ENCODE measurements at places on chromosomes 6 and 20.

GRCh38 chr6:32081168-32081990, 27.8 kb downstream of the TNXB start:
- no peak for DNase-seq

DNA sequence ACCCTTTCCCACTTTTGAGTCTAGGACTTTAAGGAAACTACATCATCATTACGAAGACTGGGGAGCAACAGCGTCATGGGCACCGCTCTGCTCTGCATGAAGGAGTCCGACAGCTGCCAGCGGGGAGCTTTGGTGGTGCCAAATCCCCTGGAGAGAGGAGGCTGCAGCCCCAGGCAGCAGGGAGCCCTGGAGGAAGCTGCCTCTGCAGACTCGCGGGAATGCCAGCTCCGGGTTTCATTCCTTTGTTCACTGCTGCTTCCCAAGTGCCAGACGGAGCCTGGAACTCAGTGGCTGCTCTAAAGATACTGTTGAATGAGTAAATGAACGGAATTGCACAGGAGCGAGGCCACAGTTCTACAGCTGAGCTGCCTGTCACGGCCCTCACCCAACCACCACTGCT, 196.5 kb upstream of the THBS2 start:
- peak; percentile 13 for DNase-seq

- DNase-seq: no peak
Measured at GRCh38 chr6:144265061-144265357, 20.1 kb upstream of the UTRN start.

GRCh38 chr20:6783752-6784151, 16.3 kb downstream of the BMP2 start:
- DNase-seq: peak; percentile 38

DNA sequence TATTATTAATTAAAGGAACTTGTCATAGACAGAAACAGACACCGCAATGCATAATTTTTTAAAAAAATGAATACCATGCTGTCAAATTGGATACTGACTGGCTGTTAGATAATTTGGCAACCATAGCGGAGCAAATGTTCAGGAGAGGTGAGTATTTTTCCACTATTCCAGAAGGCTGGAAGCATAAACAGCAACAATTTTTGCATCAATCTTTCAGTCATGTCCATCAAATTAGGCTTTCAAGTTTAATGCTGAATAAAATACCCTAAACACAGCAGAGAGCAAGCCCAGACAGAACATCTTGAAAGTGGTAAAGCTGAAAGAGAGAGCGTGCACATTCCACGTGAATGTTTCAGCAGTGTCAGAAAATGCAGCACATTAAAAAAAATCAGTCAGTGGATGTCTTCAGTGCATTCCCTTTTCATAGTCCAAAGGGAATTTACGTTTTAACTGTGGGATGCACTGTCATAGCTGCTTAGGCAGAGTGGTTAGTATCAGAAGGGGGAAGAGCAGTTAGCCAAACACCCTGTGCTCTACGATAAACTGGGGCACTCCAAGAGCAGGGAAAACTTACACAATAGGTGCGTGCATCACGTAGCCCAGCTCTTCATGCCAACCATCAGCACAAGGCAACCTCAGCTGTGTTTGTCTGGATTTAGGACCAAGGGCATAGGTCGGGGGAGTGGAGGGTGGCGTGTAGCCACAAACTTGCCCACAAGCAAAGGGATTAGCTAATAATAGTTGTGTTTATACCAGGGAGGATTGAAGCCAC, 116.2 kb upstream of the STMND1 start:
- peak; percentile 39 for DNase-seq

DNA sequence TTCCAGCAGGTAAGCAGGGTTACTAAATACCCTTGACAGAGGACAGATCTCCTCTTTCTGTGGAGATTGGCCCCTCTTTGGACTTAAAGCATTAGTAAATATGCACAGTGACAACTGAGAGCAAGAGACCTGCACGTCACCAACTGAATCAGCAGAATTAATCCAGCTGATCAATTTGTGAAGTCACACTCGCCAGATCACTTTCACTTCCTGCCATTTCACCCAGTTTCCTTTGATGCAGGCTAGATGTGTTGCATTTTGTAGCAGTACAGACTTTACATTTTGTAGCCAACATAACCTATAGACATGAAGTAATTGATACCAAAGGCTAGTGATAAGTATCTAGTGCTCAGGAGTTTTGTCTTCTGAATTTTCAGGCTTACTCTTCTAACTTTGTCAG, 11.9 kb downstream of the SYNE1 start:
- DNase-seq: no peak

- DNase-seq: no peak
Measured at GRCh38 chr20:46828471-46828870, 66.2 kb upstream of the EYA2 start.

- DNase-seq: no peak
Measured at GRCh38 chr6:116352515-116353471, 18.0 kb upstream of the DSE start.

- no peak for DNase-seq
Measured at GRCh38 chr6:147298461-147298860, 94.2 kb downstream of the STXBP5 start.

- DNase-seq: no peak
Measured at GRCh38 chr6:161138543-161139303, 135.1 kb downstream of the AGPAT4 start.

GRCh38 chr20:18541741-18542140, 25.5 kb upstream of the SMIM26 start:
- no peak for DNase-seq

DNA sequence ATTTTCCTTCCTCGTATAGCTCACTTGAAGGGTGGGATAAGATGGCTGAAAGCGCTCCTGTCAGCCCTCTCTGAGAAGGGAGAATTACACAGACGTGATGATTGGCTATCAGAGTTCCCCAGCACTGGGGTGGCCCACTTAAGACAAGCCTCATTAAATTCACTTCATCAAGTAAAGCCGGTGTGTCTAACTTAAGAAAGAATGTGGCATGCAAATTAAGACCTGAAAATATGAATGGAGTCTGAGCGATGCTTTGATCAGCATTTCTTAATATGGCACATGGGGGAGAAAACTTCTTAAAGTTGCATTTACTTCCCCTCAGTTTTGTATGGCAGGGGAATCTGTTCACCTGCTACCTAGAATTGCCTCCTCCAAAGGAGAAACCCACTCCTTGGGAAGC, 369.3 kb downstream of the FARS2 start:
- DNase-seq: no peak

GRCh38 chr6:26420688-26421171, 18.7 kb downstream of the BTN3A1 start:
- peak; percentile 74 for DNase-seq

DNA sequence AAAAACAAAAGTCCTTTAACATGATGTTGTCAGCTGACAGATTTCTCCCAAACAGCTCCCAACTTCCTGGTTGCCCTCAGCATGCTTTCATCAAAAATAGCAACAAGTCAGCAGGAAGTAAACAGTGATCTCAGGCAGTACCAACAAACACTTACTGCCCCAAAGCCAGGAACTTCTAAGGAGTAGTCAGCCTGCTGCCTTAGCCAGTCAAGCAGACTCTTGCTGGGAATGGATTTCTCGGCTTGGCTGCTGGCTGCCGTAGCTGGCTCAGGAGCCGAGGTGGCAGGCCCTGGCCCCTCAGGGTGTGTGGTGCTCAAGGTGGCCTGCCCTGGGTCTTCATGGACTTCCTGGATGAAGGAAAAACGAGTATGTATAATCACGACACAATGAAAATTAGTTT, 46.6 kb upstream of the EMILIN3 start:
- no peak for DNase-seq

DNA sequence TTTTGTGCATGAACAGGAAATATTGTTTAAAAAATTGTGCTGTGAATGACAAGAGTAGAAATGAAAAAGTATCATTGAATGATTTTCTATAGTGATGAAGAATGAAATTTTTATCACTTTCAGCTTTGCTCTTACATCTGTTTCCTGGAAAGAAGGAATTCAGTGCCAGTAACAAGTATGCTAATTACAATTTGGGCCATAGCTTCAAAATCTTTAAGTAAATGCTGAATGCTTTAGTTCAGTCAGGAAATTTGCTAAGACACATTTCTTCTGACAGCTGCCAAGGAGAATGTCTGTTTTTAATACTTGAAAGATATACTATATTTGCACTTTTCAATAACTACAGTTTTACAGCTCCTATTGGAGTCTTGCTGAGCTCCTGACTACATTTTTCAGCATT, 203.7 kb upstream of the RSPO3 start:
- peak; percentile 36 for DNase-seq

All from eye (tissue), 1 donor.